ENCODE measurements at places on chromosomes 5 and 9.

GRCh38 chr9:76486151-76486550, 27.2 kb downstream of the GCNT1 start:
- DNase-seq = no peak

GRCh38 chr5:68424799-68425537, 209.4 kb downstream of the PIK3R1 start:
- DNase-seq = peak; percentile 35

DNA sequence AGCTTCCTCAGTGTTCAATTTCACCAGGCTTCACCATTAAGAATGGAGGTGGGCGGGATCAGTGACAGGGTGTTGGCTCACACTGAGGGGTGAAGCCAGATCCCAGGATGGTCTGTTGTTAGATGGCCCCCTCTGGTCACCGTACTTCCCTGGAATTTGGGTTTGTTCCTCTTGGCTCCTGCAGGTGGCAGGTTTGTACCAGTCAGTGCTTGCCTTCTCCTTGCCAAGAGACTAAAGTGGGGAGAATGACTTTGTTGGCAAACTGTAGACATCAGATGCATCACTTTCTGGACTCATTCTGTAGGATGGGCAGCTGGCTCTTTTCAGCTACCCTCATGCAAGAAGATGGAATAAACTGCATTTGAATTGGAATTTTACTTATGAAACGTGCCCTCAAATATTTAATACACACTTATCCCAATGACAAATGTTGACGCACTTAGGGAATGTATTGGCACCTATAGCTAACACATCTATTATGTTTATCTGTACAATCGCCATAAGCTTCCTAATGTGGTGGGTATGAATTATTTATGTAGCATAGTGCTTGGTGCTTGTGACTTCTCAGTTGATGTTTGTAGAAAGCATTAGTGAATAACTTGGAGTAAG, 31.4 kb upstream of the ANKRD55 start:
- peak; percentile 29 for DNase-seq

- DNase-seq = no peak
Measured at GRCh38 chr9:122172131-122172530, 12.4 kb downstream of the MORN5 start.

- no peak for DNase-seq
Measured at GRCh38 chr9:5459289-5459829, 9.0 kb downstream of the CD274 start.

- DNase-seq = no peak
Measured at GRCh38 chr5:159928122-159928909, 12.0 kb downstream of the ADRA1B start.

DNA sequence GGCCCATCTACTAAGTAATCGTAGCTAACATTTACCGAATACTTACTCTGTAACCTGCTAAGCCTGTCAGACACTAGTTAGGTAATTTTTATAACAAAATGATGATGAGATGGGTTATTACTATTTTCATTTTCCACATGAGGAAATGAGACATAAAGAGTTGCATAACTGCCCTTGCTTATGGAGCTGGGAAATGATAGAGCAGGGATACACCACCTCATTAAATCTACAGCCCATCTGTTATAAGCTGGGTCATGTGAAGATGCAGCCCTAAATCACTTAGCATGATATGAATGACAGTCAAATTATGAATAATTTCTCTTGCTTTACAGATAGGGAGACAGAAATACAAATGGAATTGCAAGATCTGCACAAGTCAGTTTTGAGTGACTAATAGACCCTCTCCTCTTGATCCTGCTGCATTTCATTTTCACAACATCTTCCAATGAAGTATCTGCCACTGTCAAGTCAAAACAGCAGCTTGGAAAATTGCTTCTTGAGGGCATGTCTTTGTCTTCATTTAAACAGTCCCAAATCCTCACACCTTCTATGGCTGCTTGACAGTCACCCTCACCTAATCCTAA, 364.7 kb downstream of the PRELID2 start:
- DNase-seq = no peak

DNA sequence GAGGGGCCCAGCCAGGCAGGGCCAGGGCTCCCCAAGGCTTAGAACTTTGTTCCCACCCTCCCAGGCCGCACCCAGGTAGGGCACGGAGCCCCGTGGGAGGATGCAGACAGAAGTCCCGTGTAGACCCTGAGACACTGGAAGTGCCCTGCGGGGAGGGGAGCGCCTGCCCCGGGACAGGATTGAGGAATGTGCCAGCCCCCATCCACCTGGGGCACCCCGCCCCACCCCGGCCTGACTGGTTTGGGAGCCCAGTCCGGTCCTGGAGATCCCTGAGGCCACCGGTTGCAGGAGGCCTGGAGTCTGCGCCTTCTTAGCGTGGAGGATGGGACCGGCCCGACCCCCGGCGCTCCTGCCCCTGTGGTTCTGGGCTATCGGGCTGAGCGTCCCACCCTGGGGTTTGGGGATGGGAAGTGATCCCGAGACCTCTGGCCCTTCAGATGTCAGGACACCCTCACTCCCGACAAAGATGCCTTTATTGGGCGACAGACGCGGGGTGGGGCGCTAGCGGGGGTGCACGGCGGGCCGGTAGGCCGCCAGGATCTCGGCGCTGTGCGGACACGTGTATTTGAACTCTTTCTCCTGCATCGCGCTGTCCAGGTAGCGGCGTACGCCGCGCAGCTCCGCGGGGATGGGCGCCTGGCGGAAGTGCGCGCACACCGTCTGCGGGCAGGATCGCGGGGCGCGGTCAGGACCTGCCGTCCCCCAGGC, 2.0 kb downstream of the CLIC3 start:
- no peak for DNase-seq

DNA sequence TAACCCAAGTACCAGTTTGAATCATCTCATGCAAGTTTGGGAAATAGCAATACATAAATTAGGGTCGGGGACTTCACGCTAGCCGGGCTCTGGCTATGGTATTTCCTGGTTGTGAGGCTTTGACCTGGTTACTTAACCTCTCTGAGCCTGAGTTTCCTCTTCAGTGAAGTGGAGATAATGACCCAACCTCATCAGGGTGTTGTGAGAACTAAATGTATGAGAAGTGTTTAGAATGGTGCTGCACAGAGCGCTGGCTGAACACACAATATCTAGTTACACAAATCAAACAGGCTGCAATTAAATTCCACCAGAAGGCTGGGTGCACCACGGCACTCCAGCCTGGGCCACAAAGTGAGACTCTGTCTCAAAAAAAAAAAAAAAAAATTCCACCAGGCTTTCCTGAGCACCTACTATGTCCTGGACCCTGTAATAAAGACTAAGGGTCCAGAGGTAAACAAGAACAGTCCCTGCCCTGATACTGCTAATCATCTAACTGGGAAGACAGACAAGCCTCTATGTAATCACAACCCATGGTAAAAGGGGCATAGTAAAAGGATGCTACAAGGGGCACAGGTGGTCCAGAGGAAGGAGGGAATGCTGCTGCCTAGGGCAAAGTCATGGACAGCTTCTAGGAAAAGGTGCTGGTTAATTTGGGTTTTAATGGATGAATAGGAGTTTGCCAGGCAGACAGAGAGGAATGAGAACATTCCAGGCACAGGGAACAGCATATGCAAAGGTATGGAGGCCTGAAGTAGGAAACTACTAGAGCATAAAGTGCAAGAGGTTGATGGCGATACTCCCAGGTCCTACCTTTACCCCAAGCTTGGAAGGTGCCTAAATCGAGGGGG, 27.7 kb downstream of the DUSP1 start:
- DNase-seq = no peak

DNA sequence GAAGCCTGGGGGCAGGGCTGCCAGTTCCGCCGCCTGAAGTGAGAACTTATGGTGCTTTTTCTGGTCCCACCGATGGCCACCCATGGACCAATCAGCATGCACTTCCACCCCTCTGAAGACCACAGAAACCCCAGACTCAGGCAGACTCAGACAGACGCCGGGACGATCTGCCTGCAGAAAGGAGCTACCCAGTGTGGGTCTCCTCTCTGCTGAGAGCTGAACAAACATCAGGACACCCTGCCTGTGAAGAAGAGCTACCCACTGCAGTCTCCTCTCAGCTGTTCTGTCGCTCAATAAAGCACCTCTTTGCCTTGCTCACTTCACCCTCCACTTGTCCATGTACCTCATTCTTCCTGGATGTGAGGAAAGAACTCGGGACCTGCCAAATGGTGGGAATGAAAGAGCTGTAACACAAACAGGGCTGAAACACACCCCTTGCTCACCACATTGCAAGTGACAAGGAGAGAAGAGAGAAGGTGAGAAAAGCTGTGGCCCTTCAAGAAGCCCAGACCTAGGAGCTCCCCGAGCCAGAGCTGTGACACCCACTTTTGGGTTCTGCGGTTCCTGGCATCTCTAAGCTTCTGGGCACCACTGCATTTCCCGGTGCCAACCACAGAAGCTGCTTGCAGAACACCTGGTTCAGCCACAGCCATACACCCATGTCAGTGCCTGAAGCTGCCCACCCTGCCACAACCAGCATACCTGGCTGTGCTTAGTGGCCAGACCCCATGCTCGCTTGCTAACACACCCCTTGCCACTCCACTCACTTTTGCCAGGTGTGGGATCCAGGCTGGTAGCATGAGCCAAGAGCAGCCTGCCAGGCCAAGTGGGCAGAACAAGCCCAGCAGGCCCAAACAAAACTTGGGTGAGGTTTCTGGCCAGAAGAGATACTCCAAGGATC, 114.3 kb upstream of the TSLP start:
- no peak for DNase-seq

DNA sequence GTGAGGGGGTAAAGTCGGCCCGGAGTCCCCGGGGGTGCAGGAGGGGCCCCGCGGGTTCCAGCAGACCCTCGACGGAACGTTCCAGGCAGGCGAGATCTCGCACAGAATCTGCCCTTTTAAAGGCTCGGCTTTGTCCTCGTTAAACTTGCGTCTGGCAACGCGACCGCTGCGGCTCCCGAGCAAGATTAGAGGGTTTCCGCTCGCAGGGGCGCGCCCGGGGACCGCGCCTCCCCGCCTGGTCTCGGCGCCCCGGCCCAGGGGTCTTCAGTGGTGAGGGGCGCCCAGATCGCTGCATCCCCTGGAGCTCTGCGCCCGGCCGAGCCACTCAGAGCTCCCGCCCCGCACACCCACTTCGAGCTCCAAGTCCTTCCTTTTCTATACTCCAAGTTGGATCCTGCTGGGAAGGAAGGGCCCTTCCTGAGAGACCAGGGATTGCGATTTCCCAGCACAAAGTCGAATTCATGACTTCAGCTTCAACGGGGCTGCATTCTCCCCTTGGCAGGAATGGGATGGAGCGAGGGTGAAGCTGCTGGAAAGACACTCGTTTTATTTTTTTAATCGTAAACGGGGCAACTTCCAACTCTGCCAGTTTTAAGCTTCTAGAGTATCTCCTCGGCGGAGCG, 11.3 kb downstream of the PROP1 start:
- DNase-seq = no peak

DNA sequence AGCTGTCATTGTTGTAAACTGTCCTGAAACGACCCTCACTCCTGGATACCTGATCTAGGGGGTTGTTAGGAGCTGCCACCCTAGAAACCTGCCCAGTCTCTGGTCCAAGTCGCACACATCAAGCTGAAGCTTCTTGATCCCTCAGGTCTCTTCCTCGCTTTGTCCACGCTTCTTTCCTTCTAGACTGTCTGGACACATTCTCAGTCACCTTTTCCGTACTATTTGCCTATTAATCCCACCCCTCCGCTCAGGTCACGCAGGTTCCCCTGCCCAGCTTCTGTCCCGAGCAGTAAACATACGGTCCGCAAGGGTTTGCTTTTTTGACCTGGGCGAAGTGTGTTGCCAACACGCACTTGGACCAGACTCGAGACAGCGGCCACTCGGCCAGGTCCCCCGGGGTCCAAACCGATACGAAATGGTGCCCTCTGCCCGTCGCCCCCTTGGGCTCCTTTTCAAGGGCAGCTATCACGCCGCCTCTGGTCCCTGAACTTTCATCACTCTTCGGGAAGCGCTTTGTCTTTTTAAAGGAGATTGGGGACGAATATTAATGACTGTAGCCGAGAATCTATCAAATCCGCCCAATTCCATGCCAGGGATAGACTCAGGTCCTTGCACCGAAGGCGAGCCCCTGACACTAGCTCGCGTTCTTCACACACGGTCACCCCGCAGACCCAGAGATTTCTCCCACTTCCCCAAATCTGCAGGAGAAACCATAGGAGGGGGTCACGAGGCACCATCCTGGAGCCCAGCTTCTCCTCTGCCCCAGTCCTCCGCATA, 814 bp downstream of the PLCXD3 start:
- DNase-seq = no peak

DNA sequence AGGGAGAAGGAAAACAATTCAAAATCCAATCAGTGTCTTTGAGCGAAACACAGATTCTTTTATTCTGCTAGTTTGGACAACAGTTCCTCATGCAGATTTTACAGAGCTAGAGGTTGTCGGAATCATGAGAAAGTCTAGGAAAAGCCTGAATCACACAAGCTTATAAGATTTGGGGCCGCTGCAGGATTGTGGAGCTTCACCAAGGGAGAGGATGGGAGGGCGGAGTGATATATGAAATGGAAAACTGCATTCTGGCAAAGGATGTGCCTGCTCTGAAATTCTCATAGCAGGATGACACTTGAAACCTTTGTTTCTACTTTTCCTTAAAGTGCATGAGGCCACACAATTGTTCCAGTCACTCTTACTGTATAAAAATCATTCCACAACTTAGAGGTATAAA, 134.3 kb downstream of the OR2K2 start:
- DNase-seq = no peak

DNA sequence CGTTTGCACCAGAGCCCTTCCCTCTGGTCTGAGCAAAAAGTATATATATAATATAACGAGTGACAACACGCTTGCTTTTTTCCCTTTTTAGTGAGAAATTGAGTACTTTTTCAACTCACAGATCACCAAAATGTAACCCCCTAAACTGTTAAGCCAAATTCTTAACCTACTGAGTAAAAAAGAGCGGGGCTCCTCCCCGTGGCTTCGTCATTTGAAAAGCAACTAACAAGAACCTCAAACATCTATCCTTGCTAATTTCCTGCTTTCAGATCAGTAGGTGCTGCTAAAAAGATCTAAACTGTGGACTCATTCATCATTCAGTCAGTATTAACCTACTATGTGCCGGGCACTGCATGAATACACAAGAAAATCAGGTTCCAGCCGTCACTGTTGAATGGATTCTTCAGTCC, 1.0 kb upstream of the PTBP3 start:
- DNase-seq = no peak

DNA sequence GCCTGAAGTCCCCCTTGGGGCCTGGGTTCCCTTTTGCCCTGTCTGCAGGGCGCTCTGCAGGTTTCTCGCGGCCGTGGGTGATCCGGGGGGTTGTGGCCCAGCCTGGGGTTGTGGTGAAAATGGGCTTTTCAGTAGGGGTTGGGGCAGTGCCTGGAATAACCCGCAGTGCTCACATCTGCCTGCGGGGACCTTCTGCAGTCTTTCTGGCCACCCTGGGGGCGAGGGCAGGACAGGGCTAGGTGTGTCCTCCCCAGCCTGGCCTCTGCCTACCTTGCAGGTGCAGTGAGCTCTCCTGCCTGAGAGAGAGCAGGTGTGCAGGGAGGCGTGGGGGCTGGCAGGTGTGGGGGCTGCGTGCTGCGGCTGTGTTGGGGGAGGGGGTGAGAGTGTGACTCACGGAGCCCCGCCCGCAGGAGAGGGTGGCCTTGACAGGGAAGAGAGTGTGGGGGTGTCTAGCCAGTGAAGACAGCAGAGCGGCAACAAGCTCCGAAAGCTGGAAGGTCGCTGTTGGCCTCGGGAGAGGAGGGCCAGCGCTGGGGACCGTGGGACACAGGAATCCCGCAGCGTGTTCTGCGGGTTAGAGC, 131.4 kb downstream of the MRPL36 start:
- DNase-seq = peak; percentile 42

GRCh38 chr5:180424094-180424493, 70.1 kb upstream of the CNOT6 start:
- no peak for DNase-seq

Data from Ammon's horn (tissue), 1 donor.